ENCODE measurements at places on chromosomes 7 and 10. TPM values are rescaled to one million over a fixed set of nuclear protein-coding genes. Genes with fewer than 3 reads are reported as not detected.

DNA sequence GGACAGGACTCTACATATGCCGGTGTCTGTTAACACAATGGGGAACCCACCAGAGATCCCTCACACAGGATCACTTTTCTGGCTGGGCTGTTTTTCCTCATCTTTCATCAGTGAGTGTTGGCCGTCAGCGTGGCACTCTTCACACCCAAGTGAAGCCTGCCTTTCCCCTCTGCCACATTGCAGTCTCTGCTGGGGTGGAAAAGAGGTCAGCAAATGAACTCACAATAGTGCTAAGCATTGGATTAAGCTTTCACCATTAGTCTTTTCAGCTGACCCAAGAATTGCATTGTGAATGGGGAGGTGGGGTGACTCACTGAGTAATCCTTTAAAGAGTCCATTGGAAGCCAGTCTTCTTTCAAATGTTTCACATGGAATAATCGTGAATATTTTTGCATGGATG lies 143.0 kb downstream of the KIAA1217 start:
- DNase-seq: no peak

DNA sequence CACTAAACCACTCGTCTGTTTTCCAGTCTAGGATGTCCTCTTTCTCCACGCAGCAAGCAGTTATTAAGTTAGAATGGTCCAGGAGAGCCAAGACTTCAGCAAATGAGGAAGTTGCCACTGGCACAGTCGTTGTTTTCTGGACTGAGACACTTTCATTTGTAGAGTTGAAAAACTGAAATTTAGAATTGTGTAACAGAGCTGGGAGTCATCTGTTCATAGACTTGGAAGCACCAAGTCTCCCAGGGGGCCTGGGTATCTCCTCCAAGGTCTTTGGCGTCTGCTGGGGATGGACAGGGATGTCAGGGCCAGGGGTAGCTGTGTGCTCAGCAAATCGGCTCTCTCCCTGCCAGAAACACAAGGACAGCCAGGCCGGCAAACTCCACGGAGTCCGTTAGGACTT lies 208.4 kb downstream of the FANK1 start:
- DNase-seq: no peak

- no peak for DNase-seq
Observed at GRCh38 chr7:749140-749551, 22.1 kb upstream of the PRKAR1B start.

- no peak for DNase-seq
Observed at GRCh38 chr10:114327537-114328440, 76.5 kb downstream of the AFAP1L2 start.

DNA sequence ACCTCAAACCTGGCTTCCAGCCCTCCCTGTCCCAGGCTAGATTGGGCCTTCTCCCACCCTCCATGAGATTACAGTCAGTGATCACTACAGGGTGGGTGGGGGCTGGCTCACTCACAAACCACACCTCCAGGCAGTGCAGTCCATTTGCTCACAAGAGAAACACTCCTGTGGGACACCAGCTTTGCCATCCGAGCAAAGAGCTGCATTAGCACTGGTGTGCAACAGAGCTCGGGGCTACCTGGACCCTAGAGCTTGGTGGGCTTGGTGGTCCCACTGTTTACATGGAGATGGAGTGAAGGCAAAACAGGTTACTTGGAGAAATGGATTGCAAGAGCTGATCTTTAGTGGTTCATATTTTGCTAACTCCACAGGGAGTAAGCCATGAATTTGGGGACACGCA lies 451.7 kb upstream of the ZMIZ1 start:
- DNase-seq: no peak

DNA sequence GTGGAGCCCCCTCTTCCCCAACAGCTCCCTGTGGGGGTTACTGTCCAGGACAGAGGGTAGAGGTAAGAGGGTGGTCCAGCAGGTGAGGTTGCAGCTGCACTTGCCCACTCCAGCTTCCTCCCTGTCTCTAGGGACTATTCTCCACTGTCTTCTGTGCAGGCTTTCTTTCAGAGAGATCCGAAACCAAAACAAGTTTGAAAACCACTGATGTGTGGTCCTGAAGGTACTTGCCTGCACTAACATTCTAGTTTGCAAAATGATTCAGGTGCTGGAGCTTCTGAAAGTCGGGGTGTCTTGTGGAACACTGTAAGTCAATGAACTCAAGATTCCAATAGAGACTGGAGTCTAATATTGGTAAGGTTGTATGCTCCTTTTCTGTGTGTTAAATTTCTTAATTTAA lies 63.1 kb downstream of the BLNK start:
- no peak for DNase-seq

DNA sequence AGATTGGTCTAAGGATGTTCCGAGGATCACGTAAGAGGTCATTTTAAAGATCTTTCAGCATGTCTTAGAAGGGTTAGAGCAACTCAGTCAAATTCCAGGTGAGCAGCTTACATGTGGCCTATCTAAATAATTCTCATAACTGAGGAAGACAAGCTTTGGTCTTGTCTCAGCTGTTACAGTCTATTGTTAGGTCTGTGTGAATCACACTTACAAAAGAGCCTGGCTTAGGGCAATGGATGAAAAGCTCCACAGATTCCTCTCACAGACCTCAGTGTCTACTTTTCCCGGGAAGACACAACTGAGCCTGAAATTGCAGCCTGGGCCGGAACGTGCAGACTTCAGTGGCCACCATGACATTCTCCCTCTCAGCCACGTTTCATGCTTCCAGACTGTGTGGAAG lies 173.1 kb downstream of the INHBA start:
- no peak for DNase-seq

GRCh38 chr7:151725844-151726651 lies 150.9 kb downstream of the PRKAG2 start:
- no peak for DNase-seq

GRCh38 chr10:22988581-22989360 lies 60.9 kb downstream of the ARMC3 start:
- peak; percentile 66 for DNase-seq

DNA sequence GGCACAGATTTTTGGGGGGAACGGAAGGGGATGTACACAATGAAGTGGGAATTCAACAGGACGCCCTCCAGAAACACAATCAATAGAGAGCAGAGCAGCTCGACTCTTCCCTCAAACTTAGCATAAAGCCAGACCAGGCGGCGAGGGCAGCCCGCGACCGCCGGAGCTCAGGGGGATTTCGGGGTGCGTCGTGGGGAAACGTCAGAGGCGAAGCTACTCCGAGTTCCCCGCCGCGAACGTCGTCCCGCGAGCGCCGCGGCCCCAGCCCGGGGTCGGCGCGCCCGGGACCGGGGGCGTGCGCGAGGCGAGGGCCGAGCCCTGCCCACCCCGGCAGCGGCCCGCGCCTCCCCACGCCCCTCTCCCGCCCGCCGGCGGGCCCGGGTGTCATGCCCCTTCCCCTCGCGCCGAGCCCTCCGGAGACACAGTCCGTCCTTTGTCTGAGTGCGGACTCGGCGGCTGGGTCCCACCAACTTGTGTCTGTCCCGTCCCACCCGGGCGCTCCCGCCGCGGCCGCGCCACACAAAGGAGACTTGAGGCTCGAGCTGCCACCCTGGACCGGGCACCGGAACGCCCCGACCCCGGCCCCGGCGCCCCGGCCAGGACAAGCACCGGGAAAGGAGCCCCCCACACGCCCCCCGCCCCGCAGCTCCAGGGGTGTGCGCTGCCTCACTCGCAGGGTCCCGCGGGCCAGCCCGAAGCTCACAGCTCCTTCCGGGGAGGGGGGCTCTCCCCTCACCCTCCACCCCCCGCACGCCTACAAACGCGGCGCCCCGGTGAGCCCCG lies 634 bp downstream of the EZH2 start:
- DNase-seq: no peak

DNA sequence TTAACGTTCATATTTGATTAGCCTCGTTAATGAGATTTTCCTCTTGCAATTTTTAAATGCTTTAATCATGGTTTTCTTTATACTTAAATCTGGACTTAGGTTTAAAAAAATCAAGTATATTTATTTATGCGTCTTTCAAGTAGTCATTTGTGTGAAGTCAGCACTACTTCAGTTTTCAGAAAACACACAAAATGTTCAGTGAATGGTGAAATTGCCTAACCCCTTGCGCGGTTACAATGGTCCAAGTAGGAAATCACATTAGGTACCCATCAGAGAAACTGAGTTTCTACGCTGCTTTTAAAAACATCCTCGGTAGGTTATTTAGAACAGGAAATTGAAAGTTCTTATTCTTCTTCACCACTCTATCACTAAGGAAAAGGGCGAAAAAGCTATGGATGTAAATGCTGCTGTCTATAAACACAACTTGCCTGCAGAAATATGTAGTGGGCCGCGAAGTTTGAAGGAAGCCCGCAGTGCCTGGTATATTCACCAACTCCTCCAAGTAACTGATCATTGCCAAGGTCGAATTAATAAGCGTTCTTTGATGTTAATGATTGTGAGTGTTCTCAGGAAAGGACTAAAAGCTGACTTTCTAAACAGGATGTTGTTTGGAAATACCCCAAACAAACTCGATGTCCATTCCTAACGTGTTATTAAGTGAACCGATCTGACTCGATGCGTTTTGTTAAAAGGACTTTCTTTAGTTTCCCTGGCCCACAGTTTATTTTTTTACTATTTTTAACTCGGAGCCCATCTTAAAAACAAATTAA lies 1.0 kb downstream of the SYPL1 start:
- peak; percentile 46 for DNase-seq

The GPR26 gene
- polyA plus RNA-seq: not detected

The CYP3A7 gene
- 1.3 TPM for polyA plus RNA-seq

The ZNF680 gene
- polyA plus RNA-seq: 21.9 TPM

The SPDYE16 gene
- 3.1 TPM for polyA plus RNA-seq

Measured in right lung (tissue), 10 donors.